Left ventricle myocardium inferior (tissue), 1 donor: ENCODE measurements at places on chromosomes 4 and X.

DNA sequence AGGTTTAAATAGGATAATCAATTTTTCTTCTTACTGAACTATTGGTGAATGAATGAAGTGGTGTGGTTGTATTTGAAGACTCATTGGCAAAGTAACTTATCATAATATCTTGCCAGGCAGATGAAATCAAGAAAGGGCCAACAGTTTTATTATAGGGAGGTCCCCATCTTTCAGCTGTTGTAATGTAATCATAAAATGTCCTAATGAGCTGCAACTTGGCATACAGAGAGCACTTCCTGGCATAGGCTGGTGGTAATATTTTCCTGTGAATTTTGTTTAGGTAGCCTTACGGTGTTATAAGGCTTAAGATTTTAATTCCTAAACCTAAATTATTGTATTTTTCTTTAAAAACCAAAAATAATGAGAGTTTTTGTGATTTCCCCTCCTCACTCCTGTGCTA, 17.5 kb downstream of the FHIP1A start:
- DNase-seq = no peak

GRCh38 chrX:10108288-10108687, 48.5 kb upstream of the CLCN4 start:
- DNase-seq = no peak

GRCh38 chr4:36133086-36133485, 111.2 kb downstream of the ARAP2 start:
- no peak for DNase-seq

GRCh38 chr4:185211035-185211434, 1.6 kb downstream of the SNX25 start:
- DNase-seq = no peak

DNA sequence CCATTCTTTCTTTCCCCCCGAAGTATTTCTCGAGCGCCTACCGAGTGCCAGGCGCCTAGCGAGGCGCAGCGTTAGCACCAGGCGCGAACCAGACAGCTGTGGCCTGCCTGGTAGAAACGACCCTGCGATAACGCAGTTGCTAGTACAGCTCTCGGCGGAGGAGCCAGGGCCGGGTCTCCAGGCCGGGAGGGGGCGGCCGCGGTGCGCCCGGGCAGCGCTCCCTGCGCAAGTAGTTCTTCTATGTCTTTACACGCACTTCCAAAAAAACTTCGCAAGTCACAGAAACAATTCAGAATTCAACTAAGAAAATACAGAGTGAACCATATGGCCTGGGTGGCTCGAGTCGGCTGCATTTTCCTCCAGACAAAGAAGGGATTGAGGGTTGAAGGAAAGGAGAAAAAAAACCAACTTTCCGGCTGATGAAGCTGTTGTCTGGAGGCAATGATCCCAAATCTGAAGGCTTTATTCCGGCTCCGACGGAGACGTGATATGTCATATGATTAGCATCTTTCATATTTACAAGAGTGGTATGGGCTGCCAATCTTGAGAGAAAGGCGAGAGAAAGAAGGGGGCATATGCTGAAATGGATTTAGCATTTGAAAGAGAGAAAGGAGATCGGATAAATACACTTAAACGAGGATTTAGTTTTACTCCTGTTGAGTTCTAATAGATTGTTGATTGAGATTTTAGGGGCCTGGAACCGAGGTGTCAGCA, 7.2 kb upstream of the NEUROG2 start:
- no peak for DNase-seq

GRCh38 chr4:183249854-183250253, 70.2 kb downstream of the CLDN22 start:
- DNase-seq = no peak

DNA sequence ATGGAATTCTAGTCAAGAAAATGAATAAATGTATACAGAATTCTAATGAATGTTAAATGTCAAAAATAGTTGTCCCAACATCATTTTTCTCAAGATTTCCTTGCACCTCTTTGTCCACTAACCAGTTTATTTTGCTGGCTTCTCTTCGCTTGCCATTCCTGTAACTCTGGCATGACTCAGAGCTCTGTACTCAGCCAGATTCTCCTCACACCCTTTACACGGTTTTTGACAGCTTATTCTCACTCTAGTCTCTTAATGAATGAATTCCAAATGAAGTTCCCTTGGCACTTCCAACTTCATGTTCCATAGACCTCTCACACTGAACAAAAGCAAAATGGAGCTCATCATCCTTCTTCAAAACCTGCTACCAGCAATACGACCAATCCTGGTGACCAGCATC, 419.3 kb upstream of the SLIT2 start:
- no peak for DNase-seq

DNA sequence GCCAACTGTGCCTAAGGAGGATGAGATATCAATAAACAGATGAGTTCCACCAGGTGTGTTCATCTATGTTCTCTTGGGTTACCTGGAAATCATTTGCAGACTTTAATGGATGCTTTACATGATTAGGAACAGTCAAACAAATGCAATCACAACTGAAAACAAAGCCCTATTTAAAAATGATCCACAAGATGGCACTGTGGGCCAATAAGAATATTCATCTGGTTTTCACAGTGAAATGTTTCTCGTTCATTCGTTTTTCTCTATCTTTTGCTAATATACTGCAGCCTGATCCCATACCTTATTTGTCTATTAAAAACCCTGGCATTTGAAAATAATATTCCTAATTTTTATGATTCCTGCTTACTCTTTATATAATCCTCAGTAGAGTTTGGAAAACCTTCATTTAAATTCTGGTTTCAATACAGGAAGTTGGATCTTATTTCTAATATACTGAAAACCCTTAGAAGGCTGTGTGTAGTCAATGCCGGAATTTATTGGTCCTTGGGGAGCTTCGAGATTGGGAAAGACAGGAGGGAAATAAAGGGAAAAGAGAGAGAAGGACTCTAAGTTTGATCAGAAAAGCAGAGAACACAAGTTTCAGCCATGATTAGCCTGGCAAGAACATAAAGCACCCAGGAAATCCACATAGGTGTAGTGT, 63.8 kb upstream of the TAPT1 start:
- DNase-seq = no peak

DNA sequence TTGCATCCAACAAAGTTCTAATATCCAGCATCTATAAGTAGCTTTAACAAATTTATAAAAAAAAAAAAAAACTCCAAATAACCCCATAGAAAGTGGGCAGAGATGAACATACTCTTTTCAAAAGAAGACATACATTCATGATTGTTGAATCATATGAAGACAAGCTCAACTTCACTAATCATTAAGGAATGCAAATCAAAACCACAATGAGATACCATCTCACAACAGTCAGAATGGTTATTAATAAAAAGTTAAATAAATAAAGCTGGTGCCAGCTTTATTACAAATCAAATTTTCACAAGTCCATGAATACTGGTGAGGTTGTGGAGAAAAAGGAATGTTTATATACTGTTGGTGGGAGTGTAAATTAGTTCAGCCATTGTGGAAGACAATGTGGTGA, 592.0 kb downstream of the IQCM start:
- no peak for DNase-seq

- no peak for DNase-seq
Measured at GRCh38 chrX:19410259-19410658, 66.5 kb downstream of the PDHA1 start.

DNA sequence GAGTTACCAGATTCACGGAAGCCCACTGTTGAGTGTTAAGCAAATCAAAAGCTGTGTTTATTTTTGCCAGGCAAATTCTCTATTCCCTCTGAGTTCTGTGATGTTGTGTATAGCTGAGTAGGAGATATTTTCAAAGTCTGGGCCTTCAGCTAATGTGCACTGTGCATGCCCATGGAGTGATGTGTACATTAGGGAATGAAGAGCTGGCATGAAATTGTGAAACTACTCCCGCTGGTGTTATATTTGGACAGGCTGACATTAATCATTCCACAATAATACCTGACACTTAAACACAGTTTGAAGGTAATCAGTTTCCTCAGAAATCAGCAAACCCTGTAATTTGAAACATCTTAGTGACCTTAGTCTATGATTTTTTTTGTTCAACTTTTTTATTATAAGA, 88.1 kb upstream of the MBNL3 start:
- no peak for DNase-seq

DNA sequence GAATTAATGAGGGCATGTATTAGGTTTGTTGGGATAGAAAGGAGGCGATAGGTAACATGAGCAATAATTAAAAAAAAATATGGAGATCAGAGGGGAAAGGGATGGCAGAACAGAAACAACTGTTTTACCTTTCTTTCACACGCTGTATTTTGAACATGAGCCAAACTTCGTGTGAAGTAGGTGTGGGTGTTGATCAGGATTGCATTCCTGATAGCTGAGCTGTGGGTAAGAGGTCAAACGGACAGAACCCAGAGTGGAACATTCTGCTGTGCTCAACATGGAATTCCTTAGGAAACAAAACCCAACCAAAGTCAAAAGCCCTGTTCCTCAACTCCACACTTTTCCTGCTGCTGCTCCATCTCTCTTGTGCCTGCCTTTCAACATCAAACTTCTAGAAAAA, 162.5 kb upstream of the CASK start:
- DNase-seq = no peak

- peak; percentile 48 for DNase-seq
Measured at GRCh38 chr4:84965553-84966381, 723 bp downstream of the WDFY3 start.

- no peak for DNase-seq
Measured at GRCh38 chr4:153643406-153644383, 40.4 kb upstream of the TLR2 start.

GRCh38 chr4:37631551-37631950, 54.6 kb downstream of the RELL1 start:
- DNase-seq = peak; percentile 62

DNA sequence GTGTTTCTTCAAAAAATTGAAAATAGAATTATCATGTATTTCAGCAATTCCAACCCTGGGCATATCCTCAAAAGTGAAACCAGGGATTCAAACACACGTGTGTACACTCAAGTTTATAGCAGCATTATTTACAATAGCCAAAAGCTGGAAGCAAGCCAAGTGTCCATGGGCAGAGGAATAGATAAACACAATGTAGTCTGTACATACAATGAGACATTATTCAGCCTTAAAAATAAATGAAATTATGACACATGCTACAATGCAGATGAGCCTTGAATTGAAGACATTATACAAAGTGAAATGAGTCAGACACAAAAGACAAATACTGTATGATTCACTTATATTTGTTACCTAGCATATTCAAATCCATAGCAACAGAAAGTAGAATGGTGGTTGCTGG, 853.4 kb downstream of the STIM2 start:
- DNase-seq = no peak

- no peak for DNase-seq
Measured at GRCh38 chr4:37685161-37685822, 884 bp downstream of the RELL1 start.
